ENCODE measurements at places on chromosomes 2 and 18.

GRCh38 chr2:191128172-191128910 is 22.5 kb downstream of the STAT4 start:
- DNase-seq: no peak

- no peak for DNase-seq
Measured at GRCh38 chr2:165561516-165561915, 92.0 kb downstream of the CSRNP3 start.

GRCh38 chr2:151655663-151656398 is 78.4 kb downstream of the NEB start:
- no peak for DNase-seq

DNA sequence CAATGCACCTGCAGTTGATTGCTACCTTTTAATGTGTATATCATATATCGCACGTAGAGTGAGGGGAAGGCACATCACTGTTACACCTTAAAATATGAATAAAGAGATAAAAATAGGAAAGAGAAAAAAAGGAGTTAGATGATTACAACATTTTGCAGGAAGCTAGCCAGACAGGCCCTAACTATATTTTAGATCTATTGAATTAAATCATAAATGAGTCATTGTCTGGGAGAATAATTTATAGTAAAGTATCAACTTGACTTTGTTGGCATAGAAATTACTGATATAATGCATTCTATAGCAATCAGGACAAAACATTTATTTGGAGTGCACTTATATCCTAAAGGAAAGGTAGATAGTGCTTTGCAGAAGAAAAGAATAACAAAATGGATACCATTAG is 384.9 kb upstream of the NXPH2 start:
- no peak for DNase-seq

- DNase-seq: no peak
Measured at GRCh38 chr2:85400023-85400422, 10.1 kb downstream of the CAPG start.

DNA sequence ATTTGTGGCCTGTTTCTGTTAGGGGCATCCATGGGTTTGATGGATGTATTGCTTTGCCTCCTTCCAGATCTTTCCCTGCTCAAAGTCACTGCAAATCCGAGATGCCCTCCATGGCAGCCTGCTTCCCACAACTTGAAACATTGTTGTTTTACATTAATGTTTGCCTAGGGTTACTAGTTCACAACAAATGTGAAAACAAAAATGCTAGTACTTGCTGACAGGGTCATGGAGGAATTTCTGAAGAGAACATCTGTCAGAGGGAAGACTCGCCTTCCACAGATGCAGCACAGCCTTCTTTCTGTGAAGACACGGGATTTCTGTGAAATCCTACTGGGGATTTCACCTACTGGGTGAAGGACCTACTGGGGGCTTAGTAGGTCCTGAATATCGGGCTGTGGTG is 260.0 kb upstream of the FN1 start:
- no peak for DNase-seq

- peak; percentile 22 for DNase-seq
Measured at GRCh38 chr18:77223653-77224052, 26.0 kb upstream of the GALR1 start.

DNA sequence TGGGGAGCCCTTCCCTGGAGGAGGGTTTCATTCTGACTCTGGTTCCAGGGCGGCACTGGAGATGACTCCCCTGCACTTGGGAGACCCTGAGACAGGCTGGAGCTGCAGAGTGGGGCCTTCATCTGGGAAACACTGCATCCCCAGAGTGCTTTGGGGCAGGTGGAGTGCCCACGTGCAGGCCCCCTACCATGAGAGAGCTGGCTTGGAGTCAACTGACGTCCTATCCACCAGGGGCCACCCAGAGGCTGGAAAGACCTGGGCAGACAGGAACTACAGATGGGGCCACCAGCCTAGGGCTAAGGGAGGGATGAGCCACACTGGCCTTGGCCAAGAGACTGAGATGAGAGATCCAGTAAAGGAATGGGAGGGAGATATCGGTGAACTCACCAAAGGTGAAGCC is 153.8 kb downstream of the ASB1 start:
- DNase-seq: no peak

GRCh38 chr2:147937744-147938349 is 82.7 kb downstream of the ORC4 start:
- DNase-seq: peak; percentile 10

DNA sequence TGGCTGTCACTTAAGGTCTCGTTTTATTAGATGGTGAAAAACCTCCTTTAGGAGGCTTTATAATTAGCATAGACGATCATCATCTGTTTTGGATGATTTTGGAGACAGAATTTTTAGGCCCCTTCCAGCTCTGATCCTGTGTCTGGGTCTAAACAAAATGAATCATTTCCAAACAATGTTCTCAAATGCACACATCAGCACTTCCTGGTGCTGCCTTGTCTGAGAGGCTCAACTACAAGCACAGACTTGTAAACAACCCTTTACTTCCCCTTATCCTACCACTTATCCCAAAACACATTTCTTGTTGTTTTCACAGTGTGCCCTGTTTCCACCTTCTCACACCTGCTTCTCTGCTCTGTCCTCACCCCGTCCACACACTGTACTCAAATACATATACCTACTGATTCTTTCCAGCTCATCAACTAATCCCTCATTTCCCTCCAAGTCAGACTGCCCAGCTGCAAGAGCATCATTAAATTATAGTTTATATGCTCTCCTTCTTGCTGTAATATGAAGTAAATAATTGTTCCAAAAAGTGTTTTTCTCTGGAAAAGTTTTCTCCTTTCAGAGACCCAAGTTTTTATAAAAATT is 71.2 kb upstream of the COL3A1 start:
- DNase-seq: peak; percentile 6

- DNase-seq: no peak
Measured at GRCh38 chr18:29979881-29980280, 1062.7 kb downstream of the DSC3 start.

GRCh38 chr2:36380624-36381481 is 25.3 kb downstream of the CRIM1 start:
- peak; percentile 93 for DNase-seq

DNA sequence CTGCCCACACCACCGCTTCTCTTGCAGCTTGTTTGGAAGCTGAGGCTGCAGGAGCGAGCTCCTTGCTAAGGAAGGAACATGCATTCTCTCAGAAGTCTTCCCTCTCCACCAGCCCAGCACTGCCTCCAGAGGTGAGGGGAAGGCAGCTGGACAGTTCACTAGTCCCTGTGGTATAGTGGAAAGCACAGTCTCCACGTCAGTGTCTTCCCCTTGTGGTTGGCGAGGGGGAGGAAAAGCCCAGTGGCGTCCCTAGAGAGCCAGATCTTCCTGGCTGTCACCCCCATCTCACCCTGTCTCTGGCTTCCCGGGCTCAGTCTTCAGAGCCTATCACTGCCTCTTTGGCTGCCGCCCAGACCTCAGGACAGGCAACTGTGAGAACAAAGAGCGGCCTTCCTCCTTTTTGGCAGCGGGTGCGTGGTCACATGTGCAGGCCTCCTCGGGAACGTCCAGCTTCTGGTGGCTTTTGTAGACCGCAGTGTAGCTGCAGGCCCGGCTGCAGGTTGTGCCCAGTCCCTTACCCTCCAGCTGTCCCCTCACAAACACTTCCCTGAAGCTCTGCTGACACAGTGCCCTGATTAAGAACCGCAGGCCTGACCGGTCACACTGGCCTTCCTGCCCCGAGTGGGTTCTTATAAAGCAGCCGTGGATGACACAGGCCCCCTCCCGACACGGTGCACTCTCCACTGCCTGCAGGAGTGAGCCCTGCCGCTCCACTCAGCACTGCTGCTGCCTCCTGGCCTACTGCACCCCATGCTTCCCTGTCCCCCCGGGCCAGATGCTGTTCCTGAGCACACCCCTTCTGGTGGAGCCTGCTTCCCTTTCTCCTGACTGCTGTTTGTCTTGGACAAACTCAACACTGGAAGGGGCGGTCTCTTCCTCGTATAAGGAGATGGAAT is 90.9 kb downstream of the RNF144A start:
- no peak for DNase-seq

GRCh38 chr18:32372381-32373061 is 98.2 kb downstream of the GAREM1 start:
- no peak for DNase-seq
